ENCODE measurements at places on chromosomes 3 and 15.

DNA sequence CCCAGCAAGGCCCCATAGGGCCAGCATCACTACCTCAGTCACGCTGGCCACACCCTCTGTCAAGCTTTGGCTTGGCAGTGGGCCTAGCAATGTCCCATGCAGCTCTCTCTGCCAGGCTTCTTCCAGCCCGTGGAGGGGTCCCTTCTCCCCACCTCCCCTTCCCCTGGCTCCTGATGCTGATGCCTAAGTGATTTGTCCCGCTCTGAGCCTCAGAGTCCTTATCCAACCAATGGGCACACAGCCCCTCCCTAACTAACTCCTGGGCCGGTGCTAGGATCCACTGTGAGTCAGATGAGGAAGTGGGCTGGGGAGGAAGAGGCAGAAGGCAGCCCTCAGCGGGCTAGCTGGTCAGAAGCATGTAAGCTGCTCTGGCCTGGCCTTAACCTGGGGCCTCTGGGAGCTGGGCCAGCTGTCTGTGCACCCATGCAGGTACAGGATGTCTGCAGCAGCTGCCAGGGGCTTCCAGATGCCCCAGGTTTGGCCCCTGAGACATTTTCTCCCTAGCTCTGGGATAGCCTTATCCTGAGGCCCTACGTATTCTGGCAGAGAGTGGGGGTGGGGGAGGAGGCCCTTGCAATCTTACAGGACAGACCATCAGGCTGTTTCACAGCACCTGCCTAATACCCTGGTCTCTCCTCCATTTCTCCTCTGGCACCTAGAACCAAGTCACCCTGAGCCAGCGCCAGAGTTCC, 740 bp upstream of the ZBTB47 start:
- peak; percentile 7 for DNase-seq

GRCh38 chr3:31634476-31634875, 101.8 kb downstream of the STT3B start:
- no peak for DNase-seq

DNA sequence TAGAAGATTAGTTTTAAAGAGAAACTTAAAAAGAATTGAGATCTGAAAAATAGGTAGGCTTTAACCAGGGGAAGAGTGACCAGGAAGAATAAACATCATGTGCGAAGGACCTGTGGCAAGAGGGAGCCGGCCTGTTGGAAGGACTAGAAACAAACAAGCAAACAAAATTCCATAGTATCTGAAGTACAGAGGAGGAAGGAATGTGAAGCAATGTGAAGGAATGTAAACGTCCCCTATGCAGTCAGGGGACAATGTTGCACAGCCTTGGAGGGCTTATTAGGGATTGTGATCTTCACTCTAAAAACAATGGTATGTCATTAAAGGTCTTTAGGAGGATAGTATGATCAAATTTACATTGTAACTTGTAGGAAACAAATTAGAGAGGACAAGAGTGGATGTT, 84.4 kb upstream of the PLCL2 start:
- no peak for DNase-seq

DNA sequence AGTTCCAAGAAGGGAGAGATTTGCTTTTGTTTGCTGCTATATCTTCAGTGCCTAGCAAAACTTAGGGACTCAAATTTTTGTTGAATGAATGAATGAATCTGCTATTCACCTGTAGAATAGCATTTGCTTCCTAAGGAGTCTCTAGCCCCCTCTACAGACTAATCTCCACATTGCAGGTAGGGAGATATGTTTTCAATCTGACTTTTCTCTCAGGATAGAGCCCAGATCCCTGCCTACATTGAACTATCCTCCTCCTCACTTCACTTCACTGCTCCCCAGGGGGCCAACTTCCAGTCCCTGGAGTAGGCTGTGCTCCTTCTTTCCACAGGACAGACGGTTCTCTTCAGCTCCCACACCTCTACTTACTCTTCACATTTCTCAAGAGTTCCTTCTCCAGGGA, 81.9 kb upstream of the PTX3 start:
- DNase-seq = no peak

DNA sequence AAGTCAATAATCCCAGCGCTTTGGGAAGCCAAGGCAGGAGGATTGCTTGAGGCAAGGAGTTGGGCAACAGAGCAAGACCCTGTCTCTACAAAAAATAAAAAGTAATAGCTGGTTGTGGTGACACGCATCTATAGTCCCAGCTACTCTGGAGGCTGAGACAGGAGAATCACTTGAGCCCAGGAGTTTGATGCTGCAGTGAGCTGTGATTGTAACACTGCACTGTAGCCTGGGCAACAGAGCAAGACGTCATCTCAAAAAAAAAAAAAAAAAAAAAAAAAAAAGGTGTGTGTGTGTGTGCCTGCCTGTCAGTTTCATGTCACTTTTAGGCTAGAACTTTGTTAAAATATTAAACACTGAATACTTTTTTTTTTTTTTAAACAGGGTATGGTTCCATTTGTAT, 28.4 kb downstream of the DNAJC19 start:
- DNase-seq = no peak

GRCh38 chr3:23996095-23996524, 51.0 kb downstream of the NR1D2 start:
- DNase-seq = no peak

GRCh38 chr15:84081391-84082168, 154.0 kb upstream of the GOLGA6L4 start:
- DNase-seq = no peak

DNA sequence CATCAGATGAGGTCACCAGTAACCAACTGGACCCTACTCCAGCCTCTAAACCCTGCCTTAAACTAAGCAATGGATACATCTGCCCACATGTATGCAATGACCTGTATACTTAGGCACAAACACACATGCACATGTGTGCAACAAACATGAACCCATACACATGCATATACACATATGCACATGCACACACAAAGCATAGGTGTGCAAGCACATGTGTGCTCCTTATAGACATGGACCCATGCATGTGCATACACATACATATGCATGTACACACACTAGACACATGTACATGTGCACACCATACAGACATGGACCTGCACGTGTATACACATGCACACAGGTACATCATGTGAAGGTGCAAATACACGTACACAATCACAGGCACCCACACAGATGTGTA, 8.6 kb upstream of the TRH start:
- DNase-seq = no peak

DNA sequence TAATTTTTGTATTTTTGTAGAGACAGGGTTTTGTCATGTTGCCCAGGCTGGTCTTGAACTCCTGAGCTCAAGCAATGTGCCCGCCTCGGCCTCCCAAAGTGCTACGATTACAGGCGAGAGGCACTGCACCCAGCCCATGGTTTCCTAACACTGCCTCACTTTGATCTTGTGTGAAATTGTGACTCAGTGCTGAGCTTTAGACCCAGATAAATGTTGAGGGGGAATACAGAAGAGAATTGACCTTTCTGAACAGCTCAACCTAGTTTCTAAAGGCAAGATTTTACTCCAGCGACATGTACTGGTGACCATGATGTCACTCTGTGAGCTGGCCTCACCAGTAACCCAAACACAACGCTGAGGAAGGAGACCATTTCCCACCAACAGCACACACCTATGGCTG, 73.5 kb downstream of the ATP1B3 start:
- DNase-seq = no peak

GRCh38 chr3:168824107-168824506, 728.4 kb upstream of the GOLIM4 start:
- no peak for DNase-seq

- DNase-seq = no peak
These were observed 65.3 kb downstream of the IGF1R start for GRCh38 chr15:98713585-98714001.
